ENCODE measurements at places on chromosomes 16 and 17.
A peak's percentile ranks its signal among the peaks of the same experiment; 100 is the strongest.

DNA sequence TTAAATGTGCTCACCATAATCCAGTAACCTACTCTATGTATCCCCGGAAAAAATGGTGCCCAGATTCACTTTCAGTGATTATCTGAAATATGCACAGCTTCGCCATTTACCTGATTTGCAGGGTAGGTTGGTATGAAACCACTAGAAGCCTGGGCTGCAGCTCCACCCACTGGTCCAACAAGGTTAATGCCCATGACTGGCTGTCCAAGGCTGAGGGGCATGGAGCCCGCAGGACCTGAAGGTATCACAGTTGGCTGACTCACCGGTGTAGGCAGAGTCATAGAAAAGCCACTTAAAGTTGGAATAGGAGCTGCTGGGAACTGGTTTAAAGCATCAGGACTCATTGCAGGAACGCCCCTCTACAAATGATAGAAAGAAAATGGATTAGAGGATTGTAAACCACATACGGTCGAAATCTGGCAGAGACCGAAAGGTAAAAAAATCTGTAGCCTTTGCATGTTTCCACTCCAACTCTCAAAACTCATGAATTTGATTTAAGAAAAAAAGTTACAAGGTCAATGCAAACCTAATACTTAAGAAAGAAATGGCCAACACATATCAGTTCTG lies 38.6 kb downstream of the SYNRG start:
- DNase-seq = no peak

- DNase-seq = no peak
Observed at GRCh38 chr17:19590912-19591551, 57.4 kb downstream of the SLC47A1 start.

DNA sequence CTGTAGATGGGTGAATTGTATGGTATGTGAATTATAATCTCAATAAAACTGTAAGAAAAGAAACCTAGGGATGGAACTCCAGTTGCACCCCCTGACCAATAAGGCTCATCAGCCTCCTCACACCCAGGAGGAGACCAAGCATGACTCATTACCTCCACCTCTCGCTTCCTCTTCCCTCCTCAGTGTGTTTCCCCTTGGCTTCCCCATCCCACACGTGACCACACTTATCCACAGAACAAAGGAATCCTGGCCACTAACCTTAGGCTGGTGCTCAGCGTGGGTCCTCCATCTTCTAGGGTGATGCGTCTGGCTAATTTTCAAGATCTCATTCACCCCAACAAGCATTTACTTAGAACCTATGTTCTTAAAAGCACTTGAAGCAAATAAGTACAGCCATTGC lies 36.2 kb upstream of the MAP3K14 start:
- DNase-seq = no peak

- DNase-seq = peak; percentile 86
Observed at GRCh38 chr17:39623356-39623950, 3.3 kb upstream of the PPP1R1B start.

- DNase-seq = no peak
Observed at GRCh38 chr17:76732734-76733617, 4.2 kb downstream of the SRSF2 start.

DNA sequence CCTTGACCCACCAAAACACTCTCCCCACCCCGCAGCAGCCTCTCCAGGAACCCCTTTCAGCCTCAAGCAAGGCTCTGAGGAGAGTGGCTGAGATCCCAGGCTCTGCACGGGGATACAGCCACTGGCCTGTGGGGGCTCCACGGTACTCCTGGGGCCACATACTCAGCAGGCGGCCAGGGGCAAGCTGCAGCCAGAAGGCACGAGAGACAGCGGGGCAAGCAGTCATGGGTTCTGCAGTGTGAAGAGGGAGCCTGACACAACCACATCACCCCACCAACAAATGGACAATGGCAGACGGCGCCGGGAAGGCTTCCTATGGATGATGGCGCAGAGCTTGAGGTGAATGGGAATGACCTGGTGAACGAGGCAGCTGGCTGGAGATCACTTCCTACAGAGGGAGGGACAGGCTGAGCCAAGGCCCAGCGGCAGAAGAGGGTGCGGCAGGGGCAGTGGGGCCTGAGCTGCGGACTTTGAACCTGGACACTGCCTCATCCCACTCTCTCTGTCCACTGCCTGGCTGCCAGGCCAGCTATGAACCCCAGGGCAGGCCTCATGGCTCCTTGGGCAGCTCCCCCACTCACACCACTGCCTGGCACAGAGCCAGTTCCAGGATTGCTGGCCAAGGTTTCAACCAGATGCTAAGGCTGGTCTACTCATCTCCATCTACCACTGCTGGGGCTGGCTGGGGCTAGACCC lies 10.8 kb upstream of the BCAR1 start:
- DNase-seq = no peak

- DNase-seq = no peak
Observed at GRCh38 chr16:54282928-54283724, 3.5 kb downstream of the IRX3 start.

GRCh38 chr16:75558846-75559401 lies 2.9 kb upstream of the TMEM231 start:
- DNase-seq = no peak

- no peak for DNase-seq
Observed at GRCh38 chr16:70711211-70712031, 25.6 kb upstream of the MTSS2 start.

DNA sequence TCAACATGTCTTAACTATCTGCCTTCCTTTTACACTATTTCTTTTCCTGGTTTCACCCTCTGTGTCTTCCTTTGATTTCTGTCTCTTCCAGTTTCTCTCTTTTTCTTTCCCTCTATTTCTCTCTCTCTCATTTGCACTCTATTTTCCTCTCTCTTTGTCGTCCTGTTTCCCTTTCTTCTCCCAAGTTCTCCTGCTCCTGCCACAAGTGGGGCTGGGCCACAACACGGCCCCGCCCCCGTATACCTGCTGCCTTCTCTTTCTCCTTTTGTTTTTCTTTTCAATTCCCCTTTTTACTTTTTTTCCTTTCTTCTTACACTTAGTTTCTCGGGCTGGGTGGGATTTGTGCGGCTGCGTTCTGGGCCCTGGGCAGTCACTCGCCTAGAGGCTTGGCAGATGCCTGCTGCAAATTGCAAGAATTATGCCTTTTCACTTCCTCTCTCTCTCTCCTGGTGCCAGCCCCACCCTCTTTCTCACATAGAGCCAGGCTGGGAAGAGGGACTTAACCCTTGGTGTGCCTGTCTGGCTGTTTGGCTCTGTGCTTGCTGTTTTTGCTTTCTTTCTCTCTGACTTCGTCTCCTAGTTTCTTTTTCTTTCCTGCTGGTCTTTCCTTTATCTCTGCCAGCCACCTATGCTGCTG lies 2139.4 kb downstream of the TP53TG3F start:
- no peak for DNase-seq

GRCh38 chr17:40168262-40168832 lies 8.9 kb upstream of the RAPGEFL1 start:
- DNase-seq = no peak

Data from T-helper 9 cell (primary cell).